ENCODE measurements at places on chromosomes 1 and 21.

- no peak for DNase-seq
Observed at GRCh38 chr1:54338464-54338863, 67.7 kb downstream of the SSBP3 start.

GRCh38 chr1:218365226-218365999, 20.3 kb downstream of the TGFB2 start:
- no peak for DNase-seq

DNA sequence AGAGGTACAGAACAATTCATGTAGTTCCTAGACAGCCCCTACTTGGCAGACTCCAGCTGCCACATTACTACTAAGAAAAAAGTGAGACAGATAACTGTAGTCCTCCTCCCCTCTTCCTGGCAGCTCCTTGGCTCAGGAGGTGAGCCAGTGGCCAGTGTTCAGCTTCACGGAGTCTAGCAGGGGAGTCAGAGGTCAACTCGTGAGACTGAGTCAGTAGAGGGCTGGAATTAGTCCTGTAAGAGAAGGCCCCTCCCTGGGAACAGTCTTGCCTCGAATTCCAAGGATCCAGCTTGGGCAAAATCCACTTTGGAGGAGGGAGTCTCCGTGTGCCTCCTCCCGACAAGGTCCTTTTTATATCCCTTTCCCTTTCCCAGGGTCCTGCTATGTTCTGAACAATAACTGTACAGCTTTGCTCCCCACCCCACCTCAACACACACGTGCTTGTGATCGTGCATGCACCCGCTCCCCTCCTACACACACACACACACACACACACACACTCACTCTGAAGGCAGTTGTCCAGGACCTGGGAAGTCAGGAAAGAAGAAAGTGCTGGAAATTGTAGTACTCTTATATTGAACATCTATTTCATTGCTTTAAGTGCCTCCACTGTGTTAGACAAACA, 22.5 kb upstream of the SLC27A3 start:
- DNase-seq = no peak

DNA sequence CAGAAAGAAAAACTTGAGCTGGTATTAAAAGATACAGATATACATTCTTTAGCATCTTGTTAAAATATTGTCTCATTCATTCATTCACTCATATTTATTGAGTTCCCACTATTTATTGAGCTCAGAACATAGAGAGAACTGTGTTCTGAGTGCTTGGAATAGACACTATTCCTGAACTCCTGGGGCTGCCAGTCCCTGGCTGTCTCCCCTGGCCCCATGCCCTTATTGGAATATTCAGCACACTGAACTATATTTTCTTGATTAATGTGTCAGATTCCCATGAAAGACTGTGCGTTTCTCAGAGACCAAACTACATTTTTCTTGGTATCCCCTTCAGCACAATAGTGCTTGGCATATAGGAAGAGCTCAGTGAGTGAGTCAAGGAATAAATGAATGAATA, 44.0 kb upstream of the DAB1 start:
- DNase-seq = no peak

DNA sequence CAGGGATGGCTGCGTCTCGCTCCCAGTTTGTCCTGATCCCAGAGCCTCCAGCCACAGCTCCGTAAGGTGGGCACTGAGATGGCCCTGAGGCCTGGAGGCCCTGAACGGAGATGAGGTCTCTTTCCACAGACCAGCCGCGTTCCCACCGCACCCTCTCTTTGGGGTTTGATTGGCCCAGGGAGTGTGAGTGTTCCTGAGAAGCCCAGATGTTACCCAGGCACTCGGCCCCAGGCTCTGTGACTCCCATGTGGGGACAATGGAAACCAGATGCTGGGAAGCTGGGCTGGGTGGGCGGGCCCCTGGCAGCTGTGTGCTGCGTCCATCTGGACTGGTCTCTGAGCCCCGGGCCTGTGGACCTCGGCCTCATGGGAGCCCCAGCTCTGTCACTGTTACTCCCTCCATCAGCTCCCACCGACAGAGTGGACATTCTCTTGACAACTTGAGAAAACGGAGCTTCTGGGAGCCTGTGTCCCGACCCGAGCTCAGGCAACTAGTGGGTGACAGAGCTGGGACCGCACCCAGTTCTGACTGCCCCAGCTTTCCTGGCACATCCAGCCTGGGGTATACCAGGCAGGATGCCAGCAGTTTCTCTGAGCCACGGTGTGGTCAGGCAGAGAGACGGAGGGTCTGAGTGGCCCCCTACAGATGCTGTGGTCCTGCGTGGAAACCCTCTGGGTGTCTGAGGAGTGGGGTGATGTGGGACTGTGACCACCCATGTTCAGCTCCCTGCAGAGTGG, 9.8 kb upstream of the COL6A1 start:
- no peak for DNase-seq

- DNase-seq = no peak
Observed at GRCh38 chr1:185441605-185442004, 124.6 kb upstream of the IVNS1ABP start.

DNA sequence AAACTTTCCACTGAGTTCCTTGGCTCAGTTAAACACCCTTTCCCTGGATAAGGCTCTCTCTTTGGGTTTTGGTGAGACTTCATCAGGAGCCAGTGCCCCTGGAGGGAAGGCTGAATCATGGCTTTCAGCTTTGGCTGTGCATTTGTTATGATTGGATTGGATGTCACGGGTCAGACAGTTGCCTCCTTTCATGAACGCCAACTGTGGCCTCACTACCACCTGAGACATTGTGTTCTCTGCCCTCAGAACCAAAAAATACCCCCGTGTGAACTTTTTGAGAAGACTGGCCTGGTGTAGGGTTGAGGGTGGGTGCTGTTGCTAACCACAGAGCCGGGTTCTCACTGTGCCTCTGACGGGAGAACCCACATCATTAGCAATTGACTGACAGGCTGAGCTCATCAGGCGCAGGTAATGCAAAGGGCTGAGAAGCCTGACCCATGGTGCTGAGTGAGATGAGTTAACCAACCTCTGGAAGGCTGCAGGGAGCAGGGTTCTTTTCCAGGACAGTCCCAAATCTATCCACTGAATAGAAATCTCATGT, 65.6 kb downstream of the HHAT start:
- DNase-seq = no peak

- DNase-seq = no peak
Observed at GRCh38 chr21:35547946-35548774, 499.1 kb upstream of the RUNX1 start.

DNA sequence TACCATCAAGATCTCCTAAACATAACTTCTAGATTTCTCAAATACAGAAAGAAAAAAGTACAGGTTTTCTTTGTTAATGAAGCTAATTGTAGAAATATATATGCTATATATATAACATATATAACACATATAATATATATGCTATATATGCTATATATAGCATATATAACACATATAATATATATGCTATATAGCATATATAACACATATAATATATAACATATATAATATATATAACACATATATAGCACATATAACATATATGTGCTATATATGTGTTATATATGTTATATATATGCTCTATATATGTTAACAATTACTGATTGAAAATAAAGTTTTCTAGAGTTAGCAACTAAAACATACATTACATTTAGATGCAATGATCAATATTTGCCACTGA, 34.8 kb downstream of the RGS21 start:
- no peak for DNase-seq

- no peak for DNase-seq
Observed at GRCh38 chr1:243233908-243234307, 21.2 kb downstream of the CEP170 start.

DNA sequence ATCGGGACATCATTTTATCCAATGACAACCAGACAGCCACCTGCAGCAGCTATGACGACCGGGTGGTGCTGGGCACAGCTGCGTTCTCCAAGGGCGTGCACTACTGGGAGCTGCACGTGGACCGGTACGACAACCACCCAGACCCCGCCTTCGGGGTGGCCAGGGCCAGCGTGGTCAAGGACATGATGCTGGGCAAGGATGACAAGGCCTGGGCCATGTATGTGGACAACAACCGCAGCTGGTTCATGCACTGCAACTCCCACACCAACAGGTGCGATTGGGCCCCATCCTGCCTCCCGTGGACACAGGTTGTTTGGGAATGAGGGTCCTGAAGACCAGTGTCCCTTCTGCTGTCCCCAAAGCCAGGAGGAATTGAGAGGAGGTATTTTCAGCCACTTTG, 32.0 kb upstream of the GNPAT start:
- no peak for DNase-seq

DNA sequence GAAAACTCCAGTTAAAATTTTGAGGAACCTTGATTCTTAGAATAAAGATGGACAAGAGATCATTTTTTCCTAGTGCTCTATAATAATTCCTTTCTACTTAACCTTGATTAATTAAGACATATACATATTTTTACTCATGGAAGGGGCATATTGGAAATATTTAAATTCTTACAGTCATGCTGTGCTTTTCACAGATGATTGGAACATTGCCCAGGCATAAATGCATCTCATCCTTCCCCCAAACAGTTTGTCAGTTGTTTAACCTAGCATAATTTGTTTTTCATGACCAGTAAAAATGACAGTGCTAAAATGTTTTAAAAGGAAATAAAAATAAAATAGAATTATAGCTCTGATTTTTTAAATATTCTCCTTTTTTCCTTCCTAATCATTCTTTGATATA, 140.0 kb downstream of the DNM3 start:
- DNase-seq = no peak

GRCh38 chr1:115213130-115213529, 123.8 kb upstream of the TSPAN2 start:
- DNase-seq = no peak

DNA sequence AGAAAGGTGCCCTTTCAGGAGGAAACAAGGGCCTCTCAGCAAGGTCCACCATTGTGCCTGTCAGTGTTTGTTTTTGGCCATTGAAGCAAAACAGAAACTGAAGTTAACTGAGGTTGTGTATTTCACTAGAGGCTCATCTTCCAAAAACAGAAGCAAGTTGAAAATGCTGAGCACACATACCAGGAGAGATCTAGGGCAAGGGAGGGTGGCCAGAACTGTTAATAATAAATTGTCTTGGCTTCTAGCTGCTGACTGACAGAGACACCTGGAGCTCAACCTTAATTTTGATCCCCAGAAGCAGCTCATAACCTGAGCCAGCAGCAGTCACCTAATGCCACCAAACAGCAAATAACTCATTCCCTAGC, 5.2 kb downstream of the AGMAT start:
- DNase-seq = no peak
